ENCODE measurements at places on chromosomes 16 and 17.

GRCh38 chr16:58236831-58237230 lies 38.9 kb upstream of the CSNK2A2 start:
- no peak for DNase-seq

- no peak for DNase-seq
Observed at GRCh38 chr17:62150471-62150870, 85.4 kb upstream of the MED13 start.

DNA sequence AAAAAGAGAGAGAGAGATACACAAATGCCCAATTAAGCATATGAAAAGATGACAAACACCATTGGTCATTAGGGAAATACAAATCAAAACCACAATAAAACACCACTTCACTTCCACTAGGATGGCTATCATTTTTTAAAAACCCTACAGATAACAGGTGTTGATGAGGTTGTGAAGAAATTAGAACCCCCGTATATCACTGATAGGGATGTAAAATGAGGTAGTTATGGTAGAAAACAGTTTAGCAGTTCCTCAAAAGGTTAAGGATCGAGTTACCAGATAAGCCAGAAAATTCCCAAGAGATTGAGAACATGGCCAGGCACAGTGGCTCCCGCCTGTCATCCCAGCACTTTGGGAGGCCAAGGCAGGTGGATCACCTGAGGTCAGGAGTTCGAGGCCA lies 2.8 kb downstream of the P2RX5 start:
- no peak for DNase-seq

DNA sequence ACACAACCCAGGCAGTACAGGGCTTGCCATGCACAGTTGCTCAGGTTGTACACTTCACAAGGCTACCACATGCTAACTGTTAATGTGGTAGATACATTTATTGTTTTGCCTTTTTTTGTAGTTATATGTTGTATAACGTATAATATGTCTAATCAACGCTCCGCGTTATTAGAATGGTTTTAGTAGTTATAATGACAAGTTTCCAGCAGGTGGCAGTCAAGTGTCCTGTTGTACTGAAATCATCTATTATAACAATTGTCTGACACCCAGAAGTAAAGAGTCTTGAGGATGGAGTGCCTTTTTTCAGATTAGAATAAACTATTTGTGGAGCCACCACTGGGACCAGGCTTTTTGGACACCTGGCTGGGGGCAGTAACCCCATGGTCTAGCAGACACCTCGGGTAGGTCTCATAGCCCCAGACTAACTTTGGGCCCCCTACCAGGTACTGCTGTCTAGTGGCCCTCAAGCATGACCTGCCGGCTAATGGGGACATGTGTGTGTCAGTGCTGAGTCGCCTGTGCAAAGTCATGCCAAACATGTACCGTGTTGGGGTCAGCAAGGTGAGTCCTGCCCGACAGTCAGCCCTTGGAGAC lies 32.8 kb downstream of the MYO15A start:
- DNase-seq: peak; percentile 65

DNA sequence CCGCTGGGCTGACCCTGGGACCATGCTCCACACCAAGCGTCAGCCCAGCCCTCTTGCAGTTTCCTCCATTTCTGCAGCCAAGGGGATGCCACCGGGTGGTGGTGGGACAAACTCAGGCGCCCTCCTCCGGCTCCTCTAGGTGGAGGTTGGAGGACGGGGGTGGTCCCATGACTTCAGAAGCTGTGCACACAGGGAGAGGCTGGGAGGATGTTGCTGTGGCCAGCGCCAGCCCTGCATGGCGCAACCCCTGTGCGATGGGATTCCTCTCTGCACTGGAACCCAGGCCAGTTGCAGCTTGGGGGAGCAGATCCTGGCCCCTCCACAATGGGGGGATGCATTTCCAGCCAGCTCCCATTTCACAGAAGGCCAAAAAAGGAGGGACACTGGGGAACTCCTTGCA lies 246.5 kb downstream of the C16orf95 start:
- no peak for DNase-seq

DNA sequence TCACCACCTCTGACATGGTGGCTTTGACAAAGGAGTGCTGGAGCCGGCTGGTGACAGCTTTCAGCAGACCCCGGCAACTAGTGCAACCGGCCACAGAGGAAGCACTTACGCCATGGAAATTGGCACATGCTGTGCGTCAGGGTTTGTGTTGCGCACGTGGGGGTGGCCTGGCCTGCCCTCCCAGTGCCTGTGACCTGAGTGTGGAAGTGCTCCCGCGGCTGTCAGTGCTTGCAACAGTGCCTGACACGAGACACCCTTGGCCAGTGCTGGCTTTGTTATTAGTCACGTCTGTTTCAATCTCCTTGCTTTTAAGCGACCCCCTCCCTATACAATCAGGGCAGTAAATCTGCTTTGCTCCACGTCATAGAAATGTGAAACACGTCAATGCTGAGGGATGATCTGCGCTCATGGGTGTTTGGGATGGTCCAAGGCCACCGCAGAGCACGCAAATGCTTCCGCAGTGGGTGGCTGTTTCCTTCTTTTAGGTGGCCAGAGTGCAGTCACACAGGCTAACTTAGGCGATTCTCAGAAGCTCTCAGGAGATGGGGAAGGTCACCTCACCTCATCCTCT lies 64.3 kb downstream of the PGS1 start:
- DNase-seq: no peak

- DNase-seq: no peak
Observed at GRCh38 chr17:73464447-73464846, 152.6 kb upstream of the CDC42EP4 start.

DNA sequence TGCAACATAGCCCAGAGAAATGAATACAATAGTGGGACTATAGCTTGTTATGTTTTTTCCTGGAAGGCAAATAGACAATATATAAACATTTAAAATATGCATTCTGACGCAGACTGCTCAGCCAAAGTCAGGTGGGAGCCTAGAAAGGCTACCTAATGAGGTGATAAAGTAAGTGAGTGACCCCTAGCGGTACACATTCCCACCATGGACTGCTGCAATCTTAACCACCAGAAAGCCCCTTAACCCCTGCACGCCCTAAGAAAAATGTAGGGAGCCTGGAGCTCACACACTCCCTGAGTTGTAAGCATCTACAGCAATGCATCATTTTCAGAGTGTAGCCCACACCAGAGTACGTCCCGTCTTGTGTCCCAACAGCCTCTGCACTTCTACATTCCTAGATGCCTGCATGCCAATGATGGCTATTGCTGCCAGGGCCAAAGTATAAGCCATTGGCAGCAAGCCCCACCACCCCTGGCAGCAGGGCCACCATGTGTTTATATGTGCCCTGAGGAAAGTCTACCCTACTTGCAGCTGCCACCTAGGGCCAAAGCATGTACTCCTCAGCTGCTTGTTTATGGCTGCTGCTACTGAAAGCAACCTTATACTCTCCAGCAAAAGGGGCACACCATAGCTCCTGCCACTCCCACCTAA lies 127.6 kb downstream of the KIF2B start:
- DNase-seq: peak; percentile 11

DNA sequence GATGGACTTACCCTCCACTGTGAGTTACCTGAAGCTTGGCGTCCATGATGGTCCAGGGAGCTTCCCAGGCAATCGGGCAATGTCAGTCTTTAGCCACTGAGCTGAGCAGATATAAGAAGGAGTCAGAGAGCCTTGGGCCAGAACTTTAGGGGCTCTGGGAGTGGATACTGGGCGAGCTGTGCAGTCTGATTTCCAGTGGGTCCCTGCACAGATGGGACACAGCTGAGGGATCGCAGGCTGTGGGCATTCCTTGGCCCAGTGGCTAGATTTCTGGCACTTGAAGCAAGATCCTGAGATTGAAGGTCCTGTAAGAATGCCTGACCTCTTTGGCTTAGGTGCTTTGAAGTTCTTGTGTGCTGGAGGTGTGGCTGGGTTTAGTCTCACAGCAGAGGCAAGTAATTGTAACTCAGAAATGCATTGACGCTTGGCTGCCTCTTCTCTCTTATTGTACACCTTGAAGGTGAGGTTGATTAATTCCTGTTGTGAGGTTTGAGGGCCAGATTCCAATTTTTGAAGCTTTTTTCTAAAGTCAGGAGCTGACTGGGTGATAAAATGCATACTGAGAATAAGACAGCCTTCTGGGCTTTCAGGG lies 2283.8 kb downstream of the TP53TG3F start:
- DNase-seq: no peak

- DNase-seq: no peak
Observed at GRCh38 chr16:52203096-52203495, 343.8 kb downstream of the TOX3 start.

- DNase-seq: no peak
Observed at GRCh38 chr17:46180892-46181274, 12.3 kb downstream of the KANSL1 start.

DNA sequence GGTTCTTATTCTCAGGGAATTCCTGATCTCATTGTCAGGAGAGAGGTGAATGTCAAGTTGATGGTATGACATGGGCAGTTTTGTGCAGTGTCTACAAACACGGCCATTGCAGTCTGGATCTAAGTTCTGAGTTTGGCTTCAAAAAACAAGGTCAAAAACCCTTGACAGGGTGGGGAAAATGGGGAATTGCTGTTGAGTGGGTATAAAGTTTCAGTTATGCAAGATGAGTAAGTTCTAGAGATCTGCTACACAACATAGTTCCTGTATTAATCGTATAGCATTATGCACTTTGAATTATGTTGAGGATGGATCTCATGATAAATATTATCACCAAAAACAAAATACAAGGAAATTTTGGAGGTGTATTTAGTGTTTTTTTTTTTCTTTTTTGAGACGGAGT lies 36.6 kb upstream of the CARMIL2 start:
- no peak for DNase-seq

DNA sequence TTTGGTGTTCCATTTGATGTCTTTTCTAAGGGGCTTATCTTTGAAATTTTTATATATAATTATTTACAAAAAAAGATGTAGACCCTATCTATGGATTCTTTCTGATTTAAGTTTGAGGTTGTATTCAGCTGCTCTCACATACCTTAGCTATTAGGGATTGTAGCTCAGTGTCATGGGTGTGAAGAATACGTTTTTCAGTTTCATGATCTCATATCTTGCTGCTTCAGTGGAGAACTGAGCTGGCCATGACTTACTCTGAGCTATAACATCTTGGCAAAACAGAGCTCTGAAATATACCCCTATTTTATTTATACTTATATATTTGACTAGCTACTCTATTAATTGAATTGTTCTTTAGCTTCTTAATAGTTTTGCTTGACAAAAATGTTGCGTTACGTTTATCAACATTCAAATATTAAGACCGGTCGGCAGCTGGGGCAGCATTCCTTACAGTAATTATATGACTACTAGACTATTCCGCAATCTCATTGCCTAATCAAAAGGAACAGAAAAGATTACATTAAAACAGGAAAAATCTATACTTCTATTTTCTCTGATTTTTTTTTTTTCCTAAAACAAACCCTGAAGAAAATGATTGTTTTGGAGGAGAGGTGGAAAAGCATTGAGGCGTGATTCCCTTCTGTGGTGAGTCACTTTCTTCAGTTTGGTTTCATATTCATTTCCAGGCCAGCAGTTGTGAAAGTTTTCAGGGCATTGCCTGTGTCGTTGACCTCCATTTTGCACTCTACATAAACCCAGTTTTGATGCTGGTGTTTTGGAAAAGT lies 24.1 kb upstream of the KRT24 start:
- no peak for DNase-seq

DNA sequence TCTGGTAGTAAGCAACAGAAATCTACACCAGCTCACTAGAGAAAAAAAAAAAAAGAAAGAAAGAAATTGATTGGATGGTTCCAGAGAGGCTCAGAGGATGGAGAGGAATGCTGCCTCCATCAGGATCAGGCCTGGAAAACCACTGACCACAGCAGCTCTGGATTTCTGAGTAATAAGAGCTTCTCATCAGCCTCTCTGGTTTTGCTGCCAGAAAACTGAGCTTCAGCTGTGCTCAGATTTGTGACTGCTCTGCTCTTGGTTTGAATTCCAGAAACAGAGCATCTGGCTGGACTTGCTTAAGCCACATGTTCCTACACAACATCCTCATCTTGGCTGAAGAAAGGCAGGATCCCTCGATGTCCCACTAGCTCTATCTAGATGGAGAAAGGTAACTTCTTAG lies 25.9 kb downstream of the IRX6 start:
- no peak for DNase-seq

GRCh38 chr17:55458978-55459377 lies 37.3 kb upstream of the MMD start:
- DNase-seq: no peak

DNA sequence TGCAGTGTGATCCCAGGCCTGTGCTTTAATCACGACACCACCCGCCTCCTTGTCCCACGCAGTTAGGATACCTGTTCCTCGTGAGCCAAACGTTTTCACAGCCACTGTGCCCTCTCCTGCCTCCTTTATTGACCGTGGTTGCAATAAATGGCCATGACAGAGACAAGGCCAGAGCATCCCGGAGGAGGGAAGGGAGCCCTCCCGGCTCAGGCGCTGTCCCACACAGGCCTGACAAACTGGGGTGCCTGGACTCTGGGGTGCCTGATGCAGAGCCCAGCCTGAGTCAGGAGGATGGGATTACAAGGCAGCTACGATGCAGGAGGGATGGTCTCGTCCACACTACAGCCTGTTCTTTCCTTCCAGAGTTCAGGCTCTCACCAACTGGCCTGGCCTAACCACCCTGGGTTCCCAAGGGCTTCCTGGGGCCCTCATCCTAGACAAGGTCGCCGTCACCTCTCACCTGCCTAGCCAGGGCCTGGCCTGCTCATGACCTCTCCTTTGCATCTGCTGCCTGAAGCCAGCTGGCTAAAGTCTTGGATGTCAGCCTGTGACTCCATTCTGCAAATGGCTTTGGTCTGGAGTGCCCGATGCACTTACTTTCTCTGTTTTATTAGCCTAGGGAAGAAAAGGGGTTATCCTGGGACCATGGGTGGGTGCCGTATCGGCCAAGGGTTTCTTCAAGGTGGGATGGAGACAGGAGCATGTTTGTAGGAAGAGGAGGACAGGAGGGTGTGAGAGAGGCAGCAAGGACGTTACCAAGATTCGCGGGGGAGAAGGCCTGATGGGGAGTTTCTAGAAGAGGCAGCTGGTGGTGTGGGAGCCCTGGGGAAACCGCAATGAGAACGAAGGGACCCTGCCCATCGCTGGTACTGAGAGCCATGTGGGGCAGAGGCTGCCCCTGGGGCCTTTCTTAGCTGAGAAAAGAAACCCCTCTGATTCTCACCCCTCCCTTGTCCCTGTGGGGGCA lies 234.3 kb upstream of the TNRC6C start:
- DNase-seq: no peak
